ENCODE measurements at places on chromosomes 6 and 20. TPM values are rescaled to one million over a fixed set of nuclear protein-coding genes. Genes with fewer than 3 reads are reported as not detected.

HSPA12B gene
- 14.6 TPM for total RNA-seq

DNA sequence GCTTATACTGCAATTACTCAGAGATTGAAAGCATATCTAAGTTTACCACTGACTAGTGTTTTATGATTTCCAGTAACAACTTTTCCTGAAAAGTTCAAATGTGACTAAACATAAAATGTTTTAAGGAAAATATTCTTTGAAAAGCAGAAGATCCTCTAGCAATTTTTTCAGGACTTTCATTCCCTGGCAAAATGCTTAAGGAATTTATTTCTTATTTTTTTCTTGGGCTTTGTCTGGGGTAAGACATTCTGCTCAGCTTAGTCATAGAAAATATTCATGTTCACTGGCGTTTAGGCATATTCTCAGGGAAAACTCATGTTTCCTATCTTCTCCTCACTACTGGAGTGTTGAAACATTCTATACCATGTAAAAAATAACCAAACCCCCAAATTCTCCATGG lies 235.3 kb upstream of the CEP162 start:
- DNase-seq, result no peak

GRCh38 chr20:63711085-63711645 lies 3.3 kb downstream of the ZGPAT start:
- DNase-seq, result no peak

GRCh38 chr6:49635978-49636712 lies 494 bp downstream of the RHAG start:
- DNase-seq, result no peak

Measured in left lung (tissue), 14 donors.